Hematopoietic multipotent progenitor cell (in vitro differentiated cells): ENCODE measurements at places on chromosomes 5 and 9.

- no peak for DNase-seq
Measured at GRCh38 chr9:124017051-124017928, 5.7 kb downstream of the LHX2 start.

- DNase-seq: no peak
Measured at GRCh38 chr9:86512929-86513328, 158.7 kb upstream of the TUT7 start.

DNA sequence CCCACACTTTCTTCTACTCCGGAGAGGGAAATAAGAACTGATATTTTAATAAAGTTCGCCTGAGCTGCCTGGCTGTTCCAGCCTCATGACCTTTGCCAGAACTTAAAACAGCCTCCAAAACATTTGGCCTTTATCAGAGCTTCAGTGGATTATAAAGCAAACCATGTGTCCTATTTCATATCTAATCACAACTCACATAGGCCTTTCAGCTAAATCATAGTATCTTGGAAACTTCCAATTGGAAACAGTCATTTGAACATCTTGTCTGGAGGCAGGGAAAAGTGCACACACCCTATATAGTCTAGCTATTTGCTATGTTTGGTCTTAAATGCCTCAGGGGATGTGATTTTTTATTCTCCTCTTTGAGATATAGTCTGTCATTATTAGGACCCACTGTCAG lies 46.0 kb upstream of the FREM1 start:
- DNase-seq: no peak

DNA sequence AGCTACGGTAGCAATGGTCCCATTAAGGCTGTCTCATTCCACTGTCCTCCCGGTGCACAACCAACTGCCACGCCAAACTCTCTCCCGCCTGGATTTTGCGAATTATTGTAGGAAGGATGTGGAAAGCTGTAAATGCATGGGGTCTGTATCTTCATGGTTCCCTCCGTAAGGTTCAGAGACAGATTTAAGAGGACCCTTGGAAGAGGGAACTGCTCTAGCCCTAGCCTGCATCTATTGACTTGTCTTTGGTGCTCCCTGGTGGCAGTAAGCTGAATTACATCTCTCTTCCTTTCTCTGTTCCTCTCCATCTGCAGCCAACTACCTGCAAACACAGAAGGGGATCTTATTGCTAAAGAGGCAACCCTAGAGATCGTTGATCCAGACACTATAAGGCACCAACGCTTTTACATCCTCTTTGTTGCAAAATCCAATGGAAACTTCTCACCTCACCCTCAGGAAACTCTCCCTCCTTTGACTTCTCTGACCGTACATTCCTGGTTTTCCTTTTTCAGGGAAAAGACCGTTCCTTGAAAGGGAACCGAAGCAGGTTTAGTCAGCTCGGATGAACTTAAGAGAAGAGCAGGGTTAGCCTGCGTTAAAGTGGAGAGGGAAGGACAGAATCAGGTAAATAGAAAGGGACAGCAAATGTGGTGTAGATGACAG lies 11.9 kb downstream of the CAPSL start:
- peak; percentile 83 for DNase-seq

- no peak for DNase-seq
Measured at GRCh38 chr9:128078504-128079434, 10.7 kb downstream of the SLC25A25 start.

DNA sequence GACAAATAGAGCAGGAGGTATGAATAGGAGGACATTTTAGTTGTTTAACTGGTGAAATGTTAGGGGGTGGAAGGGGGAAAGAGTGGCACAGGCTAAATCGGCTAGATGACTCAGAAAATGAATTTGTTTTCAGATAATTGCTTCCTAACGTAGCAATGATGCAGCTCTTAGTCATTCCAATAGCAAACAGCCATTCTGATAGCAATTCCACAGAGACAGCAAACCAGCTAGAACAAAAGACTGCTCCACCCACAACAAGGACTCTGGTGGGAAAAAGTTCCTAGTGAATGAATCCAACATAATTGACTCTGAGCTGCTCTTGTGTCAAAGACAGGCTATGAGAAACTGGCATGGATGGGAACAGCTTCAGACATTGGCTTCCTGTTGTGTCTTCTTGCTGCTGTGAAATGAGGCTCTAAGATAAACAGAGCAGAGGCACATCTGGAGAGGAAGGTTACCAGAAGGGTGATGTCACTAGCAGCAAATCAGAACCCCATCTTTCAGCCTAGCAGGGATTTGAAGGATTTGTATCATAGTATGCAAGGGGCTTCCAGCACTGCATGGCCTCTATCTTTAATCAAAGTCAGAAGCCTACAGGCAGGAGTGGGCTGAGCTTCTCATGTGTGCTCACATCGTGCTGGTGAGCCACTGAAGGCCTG lies 28.1 kb upstream of the F2RL1 start:
- peak; percentile 11 for DNase-seq
